Stimulated activated CD4-positive, alpha-beta T cell treated with anti-CD3 and anti-CD28 coated beads, TNF-alpha, amount 100 ng/mL, for 48 hours (primary cell): ENCODE measurements at places on chromosomes 3 and 15.

GRCh38 chr3:59978979-59979378, 929.2 kb upstream of the CFAP20DC start:
- DNase-seq: no peak

DNA sequence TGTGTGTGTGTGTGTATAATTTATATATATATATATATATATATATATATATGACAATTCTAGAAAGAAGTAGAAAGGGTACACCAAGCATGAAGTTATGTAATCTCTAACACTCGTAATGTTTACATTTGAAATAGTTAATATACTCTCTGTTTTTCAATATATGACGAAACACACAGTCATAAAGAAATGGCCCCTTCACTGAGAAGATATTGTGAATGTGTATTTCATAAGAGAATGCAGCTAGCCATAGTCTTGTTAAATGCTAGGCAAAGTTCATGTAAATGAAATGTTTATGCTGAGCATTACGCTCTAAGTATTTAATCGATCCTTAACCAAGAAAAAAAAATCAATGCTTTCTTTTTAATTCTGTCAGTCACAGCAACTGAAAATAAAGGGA, 154.7 kb upstream of the TSPAN3 start:
- no peak for DNase-seq

- no peak for DNase-seq
Measured at GRCh38 chr3:6321999-6322398, 538.9 kb upstream of the GRM7 start.

DNA sequence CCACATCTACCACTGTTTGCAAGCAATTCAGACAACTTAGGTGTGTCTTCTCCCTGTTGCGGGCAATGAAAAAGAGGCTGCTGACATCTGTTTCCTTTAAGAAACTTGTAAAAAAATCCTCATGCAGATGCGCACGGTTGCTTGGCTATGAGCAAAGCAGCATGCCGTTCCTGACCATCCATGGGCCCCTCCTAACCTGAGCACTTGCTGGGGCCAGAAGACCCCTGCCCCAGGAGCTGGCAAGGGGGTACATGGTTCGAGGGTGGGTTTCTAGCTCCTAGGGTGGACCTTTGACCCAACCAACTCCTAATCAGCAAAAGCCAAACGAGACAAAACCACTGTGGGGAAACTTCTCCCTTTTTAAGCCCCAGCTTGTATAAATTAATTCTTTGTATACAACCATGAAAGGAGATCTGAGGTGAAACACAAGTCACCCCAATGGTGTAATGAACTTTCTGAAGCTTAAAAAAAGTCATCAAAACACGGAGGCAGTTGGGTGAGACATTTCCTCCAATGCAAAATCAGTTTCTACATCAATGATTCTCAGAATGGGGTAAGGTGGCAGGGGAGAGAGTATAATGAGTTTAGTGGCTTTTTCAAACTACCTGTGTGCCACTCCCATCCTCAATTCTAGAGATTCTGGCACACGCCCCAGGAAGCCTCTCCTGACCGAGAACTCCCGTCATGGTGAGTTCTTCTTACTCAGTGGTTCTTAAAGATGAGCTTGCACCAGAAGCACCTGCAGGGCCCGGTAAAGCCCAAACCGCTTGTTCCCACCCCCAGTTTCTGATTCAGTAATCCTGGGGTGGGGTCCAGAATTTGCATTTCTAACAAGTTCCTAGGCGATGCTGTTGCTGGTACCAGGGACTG, 44.1 kb downstream of the CPN2 start:
- no peak for DNase-seq

DNA sequence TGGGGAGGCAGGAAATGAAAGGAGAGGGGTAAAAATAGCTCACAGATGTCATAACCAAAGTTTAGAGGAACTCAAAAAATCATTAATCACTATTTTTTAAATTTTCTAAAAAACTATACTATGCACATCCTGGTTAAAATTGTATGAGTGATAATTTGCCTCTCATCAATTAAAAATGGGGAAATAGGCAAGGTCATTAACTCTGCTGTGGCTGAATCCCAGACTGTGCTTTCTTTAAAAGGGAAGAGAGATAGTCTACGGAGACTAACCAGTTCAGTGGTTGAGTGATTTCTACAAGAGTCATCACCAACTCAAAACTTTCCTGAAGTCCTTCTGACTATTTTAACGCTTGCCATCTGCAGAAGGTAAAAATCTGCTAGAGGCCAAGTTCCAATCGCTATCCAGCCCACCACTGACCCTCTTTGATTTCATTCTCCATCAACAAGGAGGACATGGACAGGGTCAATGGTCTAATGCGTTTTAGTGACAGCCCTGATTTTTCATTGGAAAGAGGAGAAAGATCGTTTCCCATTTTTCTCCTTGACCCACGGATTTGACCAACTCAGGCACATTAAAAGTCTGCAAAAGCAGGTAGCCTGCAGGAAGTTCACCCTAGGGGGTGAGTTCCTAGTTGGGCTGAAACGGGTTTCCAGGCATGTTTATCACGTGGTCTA, 850 bp downstream of the SUCLG2 start:
- peak; percentile 12 for DNase-seq

GRCh38 chr15:64004587-64004986, 41.7 kb downstream of the DAPK2 start:
- no peak for DNase-seq

- DNase-seq: no peak
Measured at GRCh38 chr3:4060064-4060463, 243.1 kb upstream of the SETMAR start.

DNA sequence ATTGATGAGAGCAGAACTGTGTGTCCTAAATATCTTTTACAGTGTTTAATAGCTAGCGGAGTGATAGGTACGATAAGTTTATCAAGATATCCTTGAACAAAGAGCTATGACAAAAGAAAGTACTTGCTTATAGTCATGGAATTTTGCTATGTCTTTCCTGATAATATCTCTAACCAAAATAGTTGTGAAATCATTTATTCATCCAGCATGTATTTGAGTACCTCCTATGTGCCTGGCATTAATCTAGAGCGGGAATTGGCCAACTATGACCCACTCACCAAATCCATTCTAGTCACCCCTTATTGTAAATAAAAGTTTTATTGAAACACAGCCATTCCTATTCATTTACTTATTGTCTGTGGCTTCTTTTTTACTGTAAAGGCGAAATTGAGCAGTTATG, 46.6 kb downstream of the ZFAND6 start:
- DNase-seq: no peak

GRCh38 chr3:15795651-15796308, 2.0 kb downstream of the ANKRD28 start:
- DNase-seq: no peak

GRCh38 chr3:127542441-127542952, 48.0 kb downstream of the TPRA1 start:
- DNase-seq: no peak

- DNase-seq: no peak
Measured at GRCh38 chr3:169227911-169228310, 435.6 kb downstream of the MECOM start.

- no peak for DNase-seq
Measured at GRCh38 chr15:31280046-31280830, 46.4 kb upstream of the KLF13 start.

DNA sequence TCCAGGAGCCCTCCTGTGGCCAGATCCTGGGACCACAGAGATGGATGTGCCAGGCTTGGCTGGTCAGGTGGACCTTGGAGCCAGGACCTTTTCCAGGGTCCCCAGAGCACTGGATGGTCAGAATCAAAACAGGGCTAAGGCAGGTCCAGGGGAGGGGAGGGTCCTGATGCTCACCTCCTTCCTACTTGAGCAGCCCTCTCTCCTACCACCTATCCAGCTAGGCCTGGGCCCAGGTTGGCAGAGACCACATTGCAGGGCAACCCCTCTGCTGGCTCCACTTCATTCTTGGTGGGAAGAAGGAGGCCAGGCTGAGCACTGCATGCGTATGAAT, 28.5 kb upstream of the SFMBT1 start:
- no peak for DNase-seq

GRCh38 chr3:5169807-5170206, 17.7 kb upstream of the EDEM1 start:
- no peak for DNase-seq

DNA sequence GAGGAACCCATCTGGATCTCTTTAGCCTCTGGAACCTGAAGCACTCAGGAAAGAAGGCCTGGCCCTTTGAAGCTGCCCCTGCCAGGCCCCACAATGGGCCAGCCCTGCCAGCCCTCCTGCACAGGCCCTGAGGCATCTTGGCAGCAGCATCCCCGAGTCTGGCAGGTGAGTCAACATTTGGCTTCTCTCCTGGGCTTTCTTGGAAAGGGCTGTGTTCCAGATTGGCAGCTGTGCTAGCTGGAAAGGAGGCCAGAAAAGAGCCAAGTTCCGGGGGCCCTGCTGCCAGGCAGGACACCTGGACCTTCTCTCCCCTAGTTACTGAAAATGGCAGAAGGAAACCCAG, 187.2 kb downstream of the SHQ1 start:
- DNase-seq: no peak

DNA sequence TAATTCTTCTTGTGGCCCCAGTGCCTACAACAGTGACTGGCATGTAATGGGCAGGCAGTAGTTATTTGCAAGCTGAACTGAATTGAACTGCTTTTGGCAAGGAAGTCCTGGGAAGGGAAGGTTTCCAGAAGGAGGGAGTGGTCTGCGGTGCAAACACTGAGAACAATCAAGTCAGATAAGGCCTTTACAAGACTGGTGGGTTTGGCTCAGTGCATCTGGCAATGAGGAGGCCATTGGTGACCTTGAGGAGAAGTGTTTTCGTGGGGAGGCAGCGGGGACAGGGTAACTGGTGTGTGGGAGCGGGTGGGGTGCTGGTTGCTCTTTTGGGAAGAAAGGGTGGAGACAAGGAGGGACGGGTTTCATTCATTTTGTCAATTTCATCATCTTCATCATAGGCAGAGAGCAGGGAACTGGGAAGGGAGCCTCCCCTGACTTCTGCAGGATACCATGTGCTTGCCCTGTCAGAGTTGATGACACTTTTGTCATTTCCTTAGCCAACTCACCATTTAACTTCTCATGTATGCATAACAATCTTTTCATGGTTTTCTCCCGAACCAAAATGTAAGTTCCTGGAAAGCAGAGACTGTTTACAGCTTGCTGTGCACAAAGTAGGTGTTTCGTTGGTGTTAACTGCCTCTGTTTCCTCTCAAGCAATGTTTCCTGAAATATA, 8.4 kb upstream of the EHD4 start:
- DNase-seq: no peak

DNA sequence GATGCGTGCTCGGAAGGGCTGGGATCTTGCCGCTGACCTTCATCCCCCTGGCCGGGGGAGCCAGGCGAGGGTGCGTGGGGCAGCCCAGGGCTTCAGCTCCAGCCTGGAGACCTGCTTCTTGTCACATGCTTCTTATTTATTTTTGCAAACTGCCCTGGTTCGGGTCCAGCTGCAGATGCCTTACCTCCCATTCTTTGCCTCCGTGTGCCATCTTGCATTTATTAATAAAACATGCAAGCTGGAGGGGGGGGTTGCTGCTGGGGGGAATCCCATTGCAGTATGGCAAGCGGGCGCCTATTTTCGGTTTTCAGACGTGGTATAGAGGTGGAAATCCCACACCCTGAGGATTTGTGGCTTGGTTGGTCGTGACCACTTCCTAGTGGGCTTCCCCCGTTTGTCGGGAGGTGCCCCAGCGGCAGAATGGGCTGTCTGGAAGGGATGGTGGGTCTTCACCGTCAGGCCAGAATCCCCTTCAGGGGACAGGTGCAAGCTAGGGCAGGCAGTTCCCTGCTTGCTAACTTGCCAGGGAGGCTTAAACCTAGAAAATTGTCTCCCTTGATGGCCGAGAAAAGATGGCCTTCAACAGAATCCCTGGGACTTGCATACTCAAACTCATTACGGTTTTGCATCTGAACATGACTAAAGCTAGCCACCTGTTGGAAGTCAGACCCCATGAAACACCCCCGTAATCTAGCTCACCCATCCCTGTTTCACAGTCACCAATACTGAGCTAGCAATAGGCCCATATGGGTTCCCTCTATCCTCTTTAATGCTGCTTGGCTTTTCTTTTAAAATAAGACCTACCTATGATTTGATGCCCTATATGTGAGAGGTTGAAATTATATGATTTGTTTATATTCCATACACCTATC, 569 bp downstream of the TMEM266 start:
- DNase-seq: no peak

- no peak for DNase-seq
Measured at GRCh38 chr15:56351353-56351752, 13.9 kb upstream of the TEX9 start.

DNA sequence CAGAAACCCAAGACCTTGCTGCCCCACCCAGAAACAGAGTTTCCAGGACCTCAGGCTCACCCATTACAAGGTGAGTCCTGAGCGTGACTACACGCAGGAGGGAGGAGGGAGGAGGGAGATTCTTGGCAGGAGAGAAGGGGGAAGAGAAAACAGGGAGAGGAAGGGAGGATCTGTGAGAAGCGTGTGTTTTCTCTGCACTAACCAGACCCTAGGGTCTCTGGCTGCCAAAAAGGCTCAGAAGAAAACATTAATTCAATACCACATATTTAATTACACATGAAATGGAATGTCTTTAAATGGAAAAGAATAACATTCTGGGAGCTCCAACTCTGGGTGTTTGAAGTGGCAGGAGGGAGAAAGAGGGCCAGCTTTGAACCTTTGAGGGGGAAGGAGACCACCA, 309.0 kb downstream of the NTRK3 start:
- DNase-seq: no peak

- DNase-seq: no peak
Measured at GRCh38 chr15:65532738-65533051, 2.4 kb downstream of the HACD3 start.

DNA sequence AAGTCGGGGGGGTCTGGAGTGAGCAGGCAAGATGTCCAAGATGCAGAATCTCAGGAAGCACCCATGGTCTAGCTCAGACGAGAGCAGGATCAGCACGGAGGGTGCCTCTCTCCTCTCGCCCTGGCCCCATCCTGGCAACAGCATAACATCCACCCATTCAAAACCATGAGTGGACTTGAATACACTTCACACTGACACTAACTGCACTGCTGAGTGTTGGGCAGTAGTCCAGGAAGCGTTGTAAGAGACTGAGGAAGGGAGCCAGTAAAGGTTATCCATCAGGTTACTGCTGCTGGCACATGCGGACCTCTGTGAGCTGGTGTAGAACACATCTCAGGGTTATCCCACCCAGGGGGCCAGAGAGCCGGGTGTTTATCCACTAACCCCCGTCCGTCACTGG, 131.0 kb upstream of the TOPAZ1 start:
- no peak for DNase-seq

DNA sequence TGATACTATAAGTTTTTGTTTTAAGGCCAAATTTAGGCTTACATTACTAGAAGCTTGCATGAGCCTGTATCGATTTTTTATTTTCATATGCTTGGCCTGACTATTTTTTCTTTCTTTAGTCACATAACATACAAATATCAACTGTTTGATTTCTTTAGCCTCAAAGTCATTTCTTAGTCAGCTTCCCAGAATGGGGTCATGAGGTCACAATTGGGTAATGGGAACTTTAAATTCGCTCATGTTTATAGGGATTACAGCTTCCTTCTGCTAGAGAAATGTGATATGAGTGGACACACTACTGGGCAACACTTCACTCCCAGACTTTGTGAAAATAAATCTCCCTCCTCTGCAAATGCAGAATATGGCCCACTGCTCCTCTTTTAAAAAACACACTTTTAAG, 9.1 kb upstream of the TIPARP start:
- DNase-seq: no peak
